OCI-LY7 (cell line): ENCODE measurements at places on chromosomes 7 and 10. TPM values are rescaled to one million over a fixed set of nuclear protein-coding genes. Genes with fewer than 3 reads are reported as not detected.

The STRIP2 gene
- total RNA-seq = 4.2 and 4.3 TPM in 2 replicates

GRCh38 chr10:14621037-14621436 is 153.7 kb downstream of the FAM107B start:
- no peak for DNase-seq

The HOXA3 gene
- total RNA-seq = 2.6 and 2.7 TPM in 2 replicates

- DNase-seq = no peak
Measured at GRCh38 chr10:78491812-78492211, 458.1 kb downstream of the RPS24 start.

DNA sequence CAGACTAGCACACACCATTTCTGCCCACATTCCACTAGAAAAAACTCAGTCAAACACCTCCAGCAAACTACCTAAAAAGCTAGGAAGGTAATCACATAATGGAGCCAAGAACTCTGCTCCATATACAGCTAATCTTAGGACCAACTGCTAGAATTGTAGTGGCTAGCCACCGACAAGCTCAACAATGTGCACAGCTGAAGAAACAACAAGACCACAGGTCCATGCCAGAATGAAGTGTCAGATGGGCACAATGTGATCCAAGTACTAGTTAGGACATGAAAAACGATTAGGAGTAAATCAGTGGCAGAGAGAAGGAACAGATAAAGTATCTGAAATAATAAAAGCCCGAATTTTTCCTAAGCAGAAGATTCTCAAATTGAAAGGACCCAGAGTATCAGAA is 38.6 kb downstream of the TMEM106B start:
- no peak for DNase-seq

GRCh38 chr10:49164559-49165188 is 23.5 kb downstream of the TMEM273 start:
- DNase-seq = peak; percentile 92

The NPTX2 gene
- total RNA-seq = not detected in 2 replicates

DNA sequence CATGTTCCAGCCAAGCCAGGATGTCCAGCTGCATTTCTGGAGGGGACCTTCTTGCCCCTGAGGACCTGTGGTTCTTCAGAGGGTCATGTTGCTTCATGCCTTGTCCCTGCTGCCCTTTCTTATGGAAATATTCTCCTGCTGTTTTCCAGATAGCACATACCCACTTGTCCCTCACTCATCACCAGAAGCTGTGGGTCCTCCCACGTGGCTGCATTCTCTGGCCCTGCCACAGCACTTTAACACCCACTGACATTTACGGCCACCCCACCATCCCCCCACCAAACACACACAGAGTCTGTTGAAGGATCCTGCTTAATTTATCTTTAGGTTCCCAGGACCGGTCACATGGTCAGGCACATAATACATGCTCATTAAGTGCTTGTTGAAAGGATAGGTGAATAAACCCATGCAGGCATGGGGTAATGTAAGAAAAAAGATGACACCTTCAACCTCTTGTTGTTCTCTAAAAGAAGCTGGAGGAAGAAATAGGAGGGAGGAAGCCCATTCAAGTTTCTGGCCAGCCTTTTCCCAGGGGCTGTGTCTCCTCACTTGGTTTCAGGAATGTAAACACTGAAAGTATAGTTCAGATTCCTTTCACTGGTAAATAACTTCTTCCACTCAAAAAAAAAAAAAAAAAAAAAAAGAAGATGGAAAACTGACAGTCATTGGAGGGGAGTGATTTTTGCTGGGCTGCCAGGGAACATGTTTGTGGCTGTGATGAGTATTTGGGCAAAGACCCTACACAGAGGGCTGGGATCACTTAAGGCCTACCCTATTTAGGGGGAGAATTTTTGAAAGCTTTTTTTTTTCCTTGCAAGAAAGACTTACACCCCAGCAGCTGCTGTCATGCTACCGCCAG is 19.8 kb upstream of the BMPER start:
- DNase-seq = no peak

The SAP25 gene
- 12.7 and 14.0 TPM in 2 replicates for total RNA-seq

DNA sequence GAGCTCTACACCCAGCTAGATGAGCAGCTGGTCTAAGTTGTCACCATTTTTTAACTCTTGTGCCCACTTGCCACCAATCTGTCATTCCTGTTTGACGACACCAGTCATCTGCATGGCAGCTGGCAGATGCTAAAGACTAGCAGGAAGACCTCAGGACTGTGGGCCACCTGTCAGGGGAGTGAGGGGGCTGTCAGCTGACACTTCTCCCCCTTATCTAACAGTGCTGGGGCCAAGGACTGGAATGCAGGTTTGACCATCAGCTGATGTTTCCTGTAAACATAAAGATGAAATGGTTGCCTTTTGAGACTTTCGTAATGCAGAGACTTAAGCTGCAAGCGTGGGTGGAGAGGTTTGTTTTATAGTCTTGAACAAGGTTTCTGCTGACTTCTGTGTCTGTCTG is 93.5 kb downstream of the WNT2 start:
- no peak for DNase-seq

GRCh38 chr7:149320313-149321124 is 58.5 kb downstream of the ZNF783 start:
- DNase-seq = no peak

DNA sequence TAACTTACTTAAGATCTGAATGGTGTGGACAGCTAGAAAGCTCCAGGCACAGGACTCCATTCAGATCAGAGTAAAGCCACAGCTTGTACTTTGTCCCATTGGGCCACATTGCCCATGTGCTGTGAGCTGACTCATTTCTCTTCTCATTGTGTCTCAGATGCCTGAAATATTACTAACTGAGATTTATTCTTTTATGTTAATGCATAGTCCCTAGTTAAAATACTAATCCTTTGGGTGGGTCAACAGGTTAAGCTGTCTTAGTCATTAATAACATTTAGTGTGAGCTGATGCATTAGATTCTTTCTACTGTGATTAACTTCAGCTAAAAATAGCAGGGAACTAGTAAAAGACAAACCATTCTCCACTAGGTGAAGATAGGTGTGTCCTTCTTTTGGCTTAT is 104.7 kb upstream of the ARMC3 start:
- DNase-seq = no peak

GRCh38 chr10:42768581-42769152 is 13.9 kb upstream of the BMS1 start:
- DNase-seq = no peak

The VWDE gene
- total RNA-seq = not detected in 2 replicates

The HDAC9 gene
- 58.8 and 68.2 TPM in 2 replicates for total RNA-seq

DNA sequence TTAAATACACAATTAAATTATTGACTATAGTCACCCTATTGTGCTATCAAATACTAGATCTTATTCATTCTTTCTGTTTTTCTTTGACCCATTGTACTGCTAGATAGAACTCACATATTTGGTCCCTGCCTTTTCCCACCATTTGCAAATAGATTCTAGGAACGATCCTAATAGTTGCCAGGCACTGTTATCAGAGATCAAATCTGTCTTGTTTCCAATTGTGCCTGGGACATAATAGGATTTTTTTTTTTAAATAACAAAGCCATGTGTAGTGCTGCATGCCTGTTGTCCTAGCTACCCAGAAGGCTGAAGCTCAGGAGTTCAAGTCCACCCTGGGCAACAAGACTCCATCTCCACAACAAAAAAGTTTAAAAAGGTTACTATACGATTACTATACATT is 72.0 kb downstream of the C1GALT1 start:
- no peak for DNase-seq

DNA sequence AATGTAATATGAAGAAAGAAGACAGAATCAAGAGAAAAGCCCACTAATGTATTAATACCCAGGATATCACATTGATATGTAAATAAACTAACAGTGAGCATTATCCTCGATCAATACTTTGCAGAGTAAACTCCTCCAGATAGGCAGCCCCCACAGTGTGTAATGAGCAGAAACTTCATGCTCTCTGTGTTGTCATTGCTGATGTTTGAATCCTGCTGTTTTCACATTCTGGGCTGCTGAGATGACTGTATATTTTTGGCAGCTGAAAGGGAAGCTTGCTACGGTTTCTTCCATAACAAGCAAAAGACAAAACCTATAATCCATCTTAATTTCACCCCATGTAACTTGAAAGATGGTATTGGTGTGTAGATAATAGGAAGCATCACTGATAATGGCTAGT is 15.3 kb upstream of the THSD7A start:
- no peak for DNase-seq

DNA sequence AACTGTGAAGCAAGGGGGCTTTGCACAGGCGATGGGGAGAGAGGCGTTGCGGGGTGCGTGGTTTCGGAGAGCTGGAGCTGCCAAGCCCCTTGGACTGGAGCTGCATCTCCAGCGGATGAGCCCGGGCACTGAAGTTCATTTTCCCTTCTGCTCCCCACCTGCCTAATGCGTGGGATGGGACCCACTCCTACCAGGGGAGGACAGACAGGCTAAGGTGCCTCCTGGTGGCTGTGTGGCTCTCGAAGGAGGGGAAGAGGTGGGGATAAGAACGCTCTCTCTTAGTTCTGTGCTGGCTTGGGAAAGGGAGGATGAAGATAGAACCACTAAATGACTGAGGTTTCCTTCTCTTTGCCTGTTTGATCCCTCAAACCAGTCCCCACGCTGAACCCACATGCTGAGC is 177.6 kb upstream of the PITRM1 start:
- DNase-seq = no peak

- no peak for DNase-seq
Measured at GRCh38 chr7:132193898-132194297, 382.4 kb downstream of the PLXNA4 start.

The TMEM254 gene
- total RNA-seq = not detected in 2 replicates

GRCh38 chr7:107778283-107778682 is 24.7 kb downstream of the SLC26A3 start:
- DNase-seq = no peak

The ELFN1 gene
- not detected in 2 replicates for total RNA-seq
